Stimulated activated CD8-positive, alpha-beta memory T cell treated with anti-CD3 and anti-CD28 coated beads, Interleukin-4, amount 100 ng/mL, for 1 hour (primary cell): ENCODE measurements at places on chromosomes 3 and 15.

GRCh38 chr3:50445919-50446318 is 57.5 kb downstream of the CACNA2D2 start:
- no peak for DNase-seq

GRCh38 chr3:98901119-98901391 is 440 bp downstream of the DCBLD2 start:
- DNase-seq = no peak

DNA sequence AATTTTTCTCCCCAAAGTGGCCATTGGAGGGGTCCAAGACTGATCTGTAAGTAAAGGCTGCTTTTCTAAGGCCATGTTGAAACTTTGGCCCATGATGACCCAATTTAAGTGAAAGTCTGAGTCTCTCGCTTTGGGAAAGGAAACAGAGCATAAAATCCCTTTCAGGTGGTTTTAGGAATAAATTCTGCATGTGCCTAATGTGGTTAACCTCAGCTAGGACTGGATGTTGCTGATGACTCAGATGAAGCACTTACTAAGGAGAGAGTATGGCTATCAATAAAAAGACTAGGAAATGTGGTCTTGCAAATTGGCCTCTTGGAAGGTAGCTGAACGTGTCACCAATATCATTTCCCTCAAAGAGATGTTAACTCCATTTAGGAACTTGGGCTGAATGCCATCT is 458.5 kb downstream of the AGBL1 start:
- no peak for DNase-seq

- no peak for DNase-seq
Observed at GRCh38 chr3:24494618-24495325, at the start of gene THRB. Gene THRB, minus strand, starts transcription at chr3:24494850.

DNA sequence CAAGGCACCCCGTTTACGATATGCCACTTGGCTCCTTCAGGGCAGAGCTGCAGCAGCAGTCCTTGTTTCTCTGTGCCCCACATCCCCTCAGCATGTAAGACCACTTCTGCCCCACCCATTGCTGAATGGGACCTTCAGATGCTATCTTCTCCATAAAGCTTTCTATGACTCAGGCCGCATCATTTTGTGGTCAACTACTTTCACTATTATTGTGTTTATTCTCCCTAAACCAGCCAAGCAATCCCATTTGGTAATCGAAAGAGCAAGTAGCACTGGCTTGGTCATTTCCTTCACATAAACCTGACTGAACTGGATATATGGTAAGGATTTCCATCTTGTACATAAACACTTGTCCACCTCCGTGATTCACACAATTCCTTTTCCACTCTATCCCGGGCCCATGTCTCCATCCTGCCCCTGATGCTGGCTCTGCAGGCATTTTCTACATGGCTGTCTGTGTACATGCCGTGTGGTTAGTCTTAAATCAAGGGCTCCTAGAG is 25.7 kb downstream of the LIPC start:
- no peak for DNase-seq

DNA sequence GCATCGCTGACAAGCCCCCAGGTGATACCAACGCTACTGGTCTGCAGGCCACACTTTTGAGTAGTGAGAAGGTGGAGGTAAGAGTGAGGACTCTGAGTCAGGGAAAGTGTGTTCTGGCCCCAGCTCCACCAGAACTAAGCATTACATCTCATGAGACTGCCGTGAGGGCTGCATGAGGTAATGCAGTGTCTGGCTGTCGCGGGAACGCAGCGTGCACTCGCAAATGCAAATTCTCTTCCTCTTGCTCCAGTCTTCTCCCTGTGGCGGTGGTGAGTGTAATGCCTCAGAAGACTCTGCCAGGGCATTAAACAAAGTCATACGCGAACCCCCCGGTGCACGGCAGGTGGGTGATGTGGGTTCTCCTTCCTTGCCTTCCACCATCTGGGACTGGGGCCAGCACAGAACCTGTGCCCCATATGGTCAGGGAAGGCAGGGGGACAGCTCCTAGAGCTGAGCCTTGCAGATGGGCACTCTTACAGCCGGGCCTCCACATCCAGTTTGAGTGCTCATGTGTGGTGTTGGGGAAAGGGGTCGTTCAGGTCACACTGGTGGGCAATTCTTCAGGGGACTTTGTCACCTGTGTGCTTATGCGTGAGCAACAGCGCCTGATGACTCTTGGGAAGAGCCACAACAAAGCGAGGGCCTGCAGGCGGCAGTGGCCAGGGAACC is 175.8 kb downstream of the XXYLT1 start:
- DNase-seq = no peak

DNA sequence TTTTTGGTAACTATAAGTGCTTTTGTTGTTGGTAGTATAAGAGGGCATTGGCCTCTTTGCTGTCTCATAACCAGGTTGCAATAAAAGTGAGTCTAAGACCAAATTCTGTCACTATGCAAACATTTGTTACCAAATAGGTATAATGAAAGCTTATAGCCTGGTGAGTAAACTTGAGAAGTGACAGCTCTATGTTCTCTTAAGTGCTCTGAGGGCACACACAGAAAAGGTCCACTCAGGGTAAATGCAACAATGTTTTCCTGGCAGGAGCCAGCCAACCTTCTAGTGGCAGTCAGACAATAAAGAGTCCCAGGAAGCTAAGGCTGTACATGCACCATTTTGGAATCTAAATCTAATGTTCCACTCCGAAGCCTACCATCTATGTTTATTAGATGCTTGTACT is 262.1 kb upstream of the TGFBR2 start:
- no peak for DNase-seq

GRCh38 chr3:146071632-146072031 is 89.4 kb downstream of the PLOD2 start:
- no peak for DNase-seq

DNA sequence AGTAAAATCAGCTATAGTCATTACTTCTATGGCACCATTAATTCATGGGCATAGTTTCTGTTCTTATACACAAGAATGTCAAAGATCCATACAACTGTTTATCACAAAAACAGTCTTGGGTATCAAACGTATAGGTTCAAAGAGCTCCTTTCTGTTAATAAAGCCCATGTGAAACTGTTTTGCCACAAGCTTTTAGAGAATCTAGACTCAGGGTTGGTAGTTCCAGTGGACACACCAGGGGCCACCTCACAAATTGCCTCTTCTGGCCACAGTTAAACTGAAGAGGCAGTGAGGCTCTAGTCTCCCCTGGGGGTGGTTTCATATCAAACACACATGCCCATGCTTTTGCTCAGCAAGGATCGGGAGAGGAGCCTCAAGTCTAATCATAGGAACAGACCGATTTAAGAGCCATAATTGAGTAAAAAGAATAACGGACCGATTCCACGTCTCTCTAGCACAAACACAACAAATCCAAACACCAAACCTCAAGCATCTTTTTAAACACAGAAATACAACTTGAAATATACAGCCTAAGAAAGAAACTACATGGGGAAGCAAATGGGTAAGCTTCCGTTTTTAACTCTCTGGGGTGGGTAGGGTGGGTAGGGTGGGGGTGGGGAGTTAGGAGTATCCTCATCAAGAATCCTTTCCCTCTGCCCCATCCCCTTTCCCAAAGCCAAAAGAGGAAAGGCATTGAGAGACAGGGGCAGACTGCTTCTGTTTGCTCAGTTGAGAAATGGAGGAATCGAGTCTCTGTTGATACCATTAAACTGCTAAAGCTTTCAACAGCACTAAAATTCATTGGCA is 443.3 kb downstream of the MAGI1 start:
- no peak for DNase-seq

DNA sequence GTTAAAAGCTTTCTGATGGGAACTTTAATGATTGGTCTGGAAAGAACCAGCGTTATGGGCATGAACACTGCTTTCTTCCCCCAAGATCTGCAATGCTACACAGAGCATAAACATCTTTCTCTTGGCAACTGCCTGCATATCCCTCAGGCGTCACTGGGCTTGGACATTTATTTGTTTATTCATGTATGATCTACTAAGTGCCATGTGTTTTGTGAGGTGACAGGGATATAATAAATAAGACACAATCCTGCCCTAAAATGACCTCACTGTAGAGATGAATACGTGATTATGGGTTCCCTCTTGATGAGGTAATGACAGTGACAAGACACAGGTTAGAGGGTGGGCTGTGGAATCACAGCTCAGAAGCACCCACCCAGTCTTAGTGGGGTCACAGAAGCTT is 485.3 kb downstream of the PDCD6IP start:
- DNase-seq = no peak

- DNase-seq = no peak
Observed at GRCh38 chr15:60442763-60443162, 36.2 kb downstream of the ICE2 start.

DNA sequence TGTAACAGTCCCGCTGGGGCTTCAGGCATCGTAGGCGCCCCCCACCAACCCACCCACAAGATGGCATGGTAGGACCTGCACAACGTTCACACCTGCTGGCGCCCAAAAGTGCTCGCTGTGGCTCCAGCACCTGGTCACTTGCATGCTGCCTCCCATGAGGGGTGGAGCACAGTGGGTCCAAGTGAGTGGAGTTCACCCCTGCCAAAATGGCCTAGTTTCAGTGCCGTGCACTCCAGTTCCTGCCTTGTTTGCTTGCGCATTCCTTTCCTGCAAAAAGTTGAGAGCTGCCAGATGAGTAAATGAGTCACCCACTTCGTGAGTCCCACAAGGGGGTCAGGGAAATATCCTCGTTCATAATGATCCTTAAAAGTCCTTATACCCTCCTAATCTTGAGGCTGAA is 788.7 kb upstream of the DPPA4 start:
- no peak for DNase-seq

DNA sequence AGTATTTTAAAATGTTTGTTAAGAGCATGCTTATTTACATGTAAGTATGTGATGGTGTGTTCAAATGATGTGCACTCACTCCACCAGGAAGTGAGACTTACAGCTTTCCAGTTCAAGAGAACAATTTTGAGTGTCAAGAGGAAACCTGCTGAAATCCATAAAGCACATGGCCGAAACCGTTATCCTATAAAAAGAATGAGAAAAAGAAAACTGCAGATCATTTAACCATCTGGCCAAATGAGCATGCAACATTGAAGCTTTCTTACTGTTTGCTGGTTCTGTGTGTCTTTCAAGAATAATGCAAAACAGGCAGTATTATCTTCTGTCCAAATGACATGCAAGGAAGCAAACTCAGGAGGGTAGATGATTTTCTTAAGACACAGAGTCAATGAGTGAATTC is 26.3 kb downstream of the GABRR3 start:
- DNase-seq = no peak

DNA sequence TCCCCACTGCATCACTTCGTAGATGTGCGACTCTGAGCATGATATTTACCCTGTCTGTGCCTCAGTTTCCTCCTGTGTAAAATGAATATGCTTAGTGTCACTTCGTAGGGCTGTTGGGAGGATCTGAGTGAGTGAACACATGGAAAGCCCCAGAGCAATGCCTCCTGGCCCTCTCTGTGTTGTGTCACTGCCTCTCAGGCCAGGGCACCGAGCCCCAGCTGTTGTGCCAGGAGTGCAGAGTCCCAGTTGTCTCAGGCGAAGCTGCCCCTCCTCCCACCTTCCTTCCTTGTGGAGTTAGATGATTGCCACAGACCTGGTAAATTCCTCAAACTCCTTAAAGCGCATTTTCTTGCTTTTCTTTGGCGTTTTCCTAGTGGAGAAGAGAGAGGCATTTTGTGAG is 26.2 kb downstream of the EFCAB12 start:
- no peak for DNase-seq

GRCh38 chr3:120461416-120461815 is 10.6 kb upstream of the FSTL1 start:
- no peak for DNase-seq

- no peak for DNase-seq
Observed at GRCh38 chr3:11037241-11037873, 44.8 kb downstream of the SLC6A1 start.

- DNase-seq = no peak
Observed at GRCh38 chr15:80895091-80895490, 94.5 kb downstream of the MESD start.

- no peak for DNase-seq
Observed at GRCh38 chr3:194259982-194260766, 91.0 kb downstream of the CPN2 start.

DNA sequence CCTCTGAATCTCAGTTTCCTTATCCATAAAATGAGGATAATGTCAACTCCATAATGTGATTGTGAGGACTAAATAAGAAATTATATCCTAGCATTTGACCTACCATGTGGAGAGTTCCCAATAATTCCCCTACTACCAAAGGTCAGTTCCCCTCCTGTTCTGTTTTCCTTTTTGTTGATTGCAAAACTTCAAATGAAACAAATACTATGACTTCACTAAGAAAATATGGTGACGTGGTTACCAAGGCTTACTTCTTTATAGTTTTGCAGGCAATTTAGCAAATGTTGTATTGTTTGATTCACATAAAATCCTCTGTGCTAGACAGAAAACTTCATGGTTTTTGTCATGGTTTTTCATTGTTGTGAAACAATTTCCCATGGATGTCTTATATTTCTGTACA is 153.8 kb upstream of the RORA start:
- DNase-seq = no peak

- no peak for DNase-seq
Observed at GRCh38 chr3:191873736-191874135, 412.8 kb downstream of the PYDC2 start.

DNA sequence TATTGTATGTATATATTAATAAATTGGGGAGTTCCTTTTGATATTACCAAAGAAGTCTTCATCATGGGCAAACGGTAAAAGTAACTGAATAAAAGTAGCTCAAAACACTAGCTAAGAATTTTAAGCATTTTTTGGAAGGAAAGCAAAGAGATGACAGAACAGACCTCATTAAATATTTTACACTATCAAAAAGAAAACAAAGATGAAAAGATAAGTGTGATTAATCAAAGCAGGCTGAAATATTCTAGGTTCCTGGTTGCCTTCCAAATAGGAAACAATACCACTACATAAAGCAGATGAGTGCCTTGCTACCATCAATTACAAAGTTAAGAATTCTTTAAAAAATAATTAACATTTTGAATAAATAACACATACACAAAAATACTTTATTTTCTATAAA is 3.6 kb downstream of the NKIRAS1 start:
- DNase-seq = no peak

GRCh38 chr15:62647202-62647842 is 395.2 kb upstream of the TPM1 start:
- DNase-seq = no peak

- DNase-seq = no peak
Observed at GRCh38 chr15:91824256-91824655, 29.3 kb upstream of the SLCO3A1 start.

GRCh38 chr3:124034016-124034843 is 42.3 kb upstream of the ROPN1 start:
- DNase-seq = no peak

GRCh38 chr3:107208100-107208499 is 169.1 kb upstream of the CCDC54 start:
- no peak for DNase-seq

DNA sequence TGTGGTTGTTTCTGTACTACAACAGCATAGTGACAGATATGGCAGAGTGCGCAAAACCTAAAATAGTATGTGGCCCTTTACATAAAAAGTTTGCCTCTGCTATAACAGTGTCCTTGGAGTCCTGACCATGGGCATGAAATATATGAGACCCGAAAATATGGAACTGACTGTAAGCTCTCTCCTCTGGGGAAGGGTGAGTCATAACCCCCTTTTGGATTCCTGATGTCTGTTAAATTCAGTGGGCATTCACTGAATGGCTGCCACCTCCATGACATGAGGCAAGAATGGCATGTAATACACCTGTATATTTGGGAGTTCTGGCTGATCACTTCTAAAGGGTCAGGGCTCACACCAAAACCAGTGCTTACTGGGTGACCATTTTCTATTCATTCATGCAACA is 6.1 kb downstream of the TBC1D2B start:
- no peak for DNase-seq

GRCh38 chr3:55066551-55067047 is 138.7 kb upstream of the LRTM1 start:
- no peak for DNase-seq

GRCh38 chr3:123880998-123881561 is 3.1 kb downstream of the MYLK start:
- no peak for DNase-seq

- no peak for DNase-seq
Observed at GRCh38 chr3:74328435-74328834, 286.0 kb downstream of the CNTN3 start.
